Esophagus muscularis mucosa (tissue), 4 donors: ENCODE measurements at places on chromosomes 4 and X. TPM values are rescaled to one million over a fixed set of nuclear protein-coding genes. Genes with fewer than 3 reads are reported as not detected.

DNA sequence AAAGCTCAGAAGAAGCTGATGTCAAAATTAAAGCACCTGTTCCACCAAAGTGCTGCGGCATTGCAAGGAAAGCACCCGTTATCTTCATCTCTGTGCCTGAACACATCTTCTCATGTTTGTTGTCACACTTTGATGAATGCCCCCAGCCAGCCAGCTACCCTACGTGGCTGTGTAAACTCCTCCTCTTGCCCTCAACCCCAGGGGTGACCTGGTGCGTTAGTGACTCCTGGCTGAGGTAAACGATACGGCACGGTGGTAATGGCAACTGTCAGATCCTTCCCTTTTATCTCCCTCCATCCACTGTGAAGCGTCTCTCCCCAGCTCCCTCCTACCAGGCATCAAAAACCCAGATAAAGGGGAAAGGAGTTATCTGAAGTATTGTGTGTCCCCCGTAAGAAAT lies 90.6 kb upstream of the WWC2 start:
- DNase-seq = no peak
- no peak overlapping the region for H3K27ac ChIP-seq
- H3K4me1 ChIP-seq = no peaks in the 10 kb centered on the region
- H3K4me3 ChIP-seq = no peak overlapping the region
- H3K36me3 ChIP-seq = no peaks in the 10 kb centered on the region

DNA sequence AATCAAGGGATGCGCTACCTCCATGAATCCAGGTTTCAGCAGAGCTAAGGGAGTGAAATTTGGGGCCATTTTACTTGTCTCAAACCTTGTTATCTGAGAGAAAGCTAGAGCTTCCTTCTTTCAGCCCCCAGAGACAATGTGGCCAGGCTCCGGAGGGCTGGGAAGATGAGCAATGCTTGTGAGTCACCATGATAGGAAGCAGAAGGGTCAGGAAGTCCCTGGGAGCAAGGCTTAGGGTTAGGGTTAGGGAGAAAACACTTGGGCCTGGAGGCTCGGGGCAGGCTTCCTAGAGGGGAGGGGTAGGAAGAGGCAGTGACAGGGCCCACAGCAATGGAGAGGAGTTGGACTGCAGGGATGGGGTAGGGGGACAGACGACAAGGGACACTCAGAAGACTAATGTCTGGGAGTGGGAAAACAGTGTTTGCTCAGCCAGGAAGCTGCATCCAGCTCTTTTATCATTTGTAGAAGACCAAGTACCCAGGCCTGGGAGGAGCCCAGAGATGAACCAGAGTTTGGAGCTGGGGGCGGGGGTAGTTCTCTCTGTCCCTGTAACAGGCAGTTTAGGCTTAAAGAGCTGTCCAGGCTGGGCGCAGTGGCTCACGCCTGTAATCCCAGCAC lies 16.4 kb upstream of the PORCN start:
- DNase-seq = no peak
- no peaks in the 10 kb centered on the region for H3K4me1 ChIP-seq
- H3K27ac ChIP-seq = no peak overlapping the region
- H3K36me3 ChIP-seq = no peaks in the 10 kb centered on the region

Gene STPG2
- 0.26 TPM for total RNA-seq

DNA sequence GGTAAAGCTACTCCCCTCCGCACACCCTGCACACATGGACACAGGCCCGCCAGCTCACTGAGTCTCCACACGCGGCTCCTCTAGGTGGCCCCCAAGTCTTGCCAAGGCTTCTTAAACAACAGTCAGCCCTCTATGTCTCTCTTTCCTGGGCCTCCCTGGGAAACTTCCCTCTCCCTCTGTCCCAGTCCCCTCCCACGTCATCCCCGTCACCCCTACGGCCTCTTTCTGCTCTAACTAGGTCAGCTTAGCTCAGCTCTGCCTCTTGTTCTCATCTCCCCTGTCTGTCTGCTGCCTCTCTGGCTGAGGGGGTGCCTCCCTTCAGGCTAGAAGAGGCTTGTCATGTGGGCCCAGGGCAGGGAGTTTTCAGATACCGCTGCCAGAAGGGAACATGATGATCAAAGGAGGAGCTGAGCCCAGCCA lies 38.8 kb downstream of the SEPTIN6 start:
- H3K27ac ChIP-seq = peak overlapping the region; percentile 48
- H3K4me1 ChIP-seq = peaks cover 13% of the 10 kb centered on the region
- peaks cover 21% of the 10 kb centered on the region for H3K36me3 ChIP-seq
- H3K4me3 ChIP-seq = no peak overlapping the region
- no peaks in the 10 kb centered on the region for H3K27me3 ChIP-seq

Gene SYTL5
- total RNA-seq = not detected

DNA sequence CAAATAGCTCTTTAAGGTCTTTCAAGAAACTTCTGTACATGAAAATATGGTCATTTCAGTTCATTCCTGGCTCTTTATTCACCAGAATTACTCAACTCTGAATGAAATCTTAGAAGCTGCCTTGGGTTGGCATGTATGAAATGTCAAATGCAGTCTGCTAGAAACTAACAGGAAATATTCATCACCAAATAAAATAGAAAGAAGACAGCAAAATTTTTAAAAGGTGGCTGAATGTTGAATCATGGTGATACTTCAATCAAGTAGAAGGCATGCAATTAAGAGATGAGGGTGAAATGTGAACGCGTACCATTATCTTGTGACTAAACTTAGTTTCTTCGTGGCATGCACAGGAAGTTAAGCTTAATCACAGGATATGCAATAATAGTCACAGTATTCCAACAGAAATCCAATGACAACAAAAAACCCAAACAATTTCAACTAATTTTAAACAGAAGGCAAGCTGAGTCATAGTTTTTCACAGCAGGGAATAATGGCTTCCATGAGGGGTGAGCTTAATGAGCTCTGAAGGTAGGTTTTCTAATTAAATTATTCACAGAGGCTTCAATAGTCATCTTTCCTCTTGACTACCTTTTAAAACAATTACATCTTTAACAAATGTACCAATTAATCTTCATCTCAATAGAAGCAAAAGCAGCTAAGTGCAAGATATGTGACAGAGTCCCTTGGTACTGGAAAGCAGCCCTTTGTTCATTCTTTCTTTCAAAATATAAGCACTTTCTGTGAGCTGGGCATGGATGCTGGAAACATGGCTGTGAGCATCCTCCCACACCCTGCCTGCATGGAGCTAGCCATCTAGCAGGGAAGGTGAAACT lies 44.5 kb downstream of the SCFD2 start:
- H3K27me3 ChIP-seq = no peaks in the 10 kb centered on the region
- no peak overlapping the region for H3K4me3 ChIP-seq
- no peak for DNase-seq
- H3K36me3 ChIP-seq = no peaks in the 10 kb centered on the region

GRCh38 chr4:177281351-177281909 lies 28.2 kb upstream of the NEIL3 start:
- DNase-seq = no peak
- H3K27me3 ChIP-seq = no peaks in the 10 kb centered on the region
- H3K27ac ChIP-seq = no peak overlapping the region
- no peak overlapping the region for H3K4me3 ChIP-seq
- H3K36me3 ChIP-seq = no peaks in the 10 kb centered on the region

DNA sequence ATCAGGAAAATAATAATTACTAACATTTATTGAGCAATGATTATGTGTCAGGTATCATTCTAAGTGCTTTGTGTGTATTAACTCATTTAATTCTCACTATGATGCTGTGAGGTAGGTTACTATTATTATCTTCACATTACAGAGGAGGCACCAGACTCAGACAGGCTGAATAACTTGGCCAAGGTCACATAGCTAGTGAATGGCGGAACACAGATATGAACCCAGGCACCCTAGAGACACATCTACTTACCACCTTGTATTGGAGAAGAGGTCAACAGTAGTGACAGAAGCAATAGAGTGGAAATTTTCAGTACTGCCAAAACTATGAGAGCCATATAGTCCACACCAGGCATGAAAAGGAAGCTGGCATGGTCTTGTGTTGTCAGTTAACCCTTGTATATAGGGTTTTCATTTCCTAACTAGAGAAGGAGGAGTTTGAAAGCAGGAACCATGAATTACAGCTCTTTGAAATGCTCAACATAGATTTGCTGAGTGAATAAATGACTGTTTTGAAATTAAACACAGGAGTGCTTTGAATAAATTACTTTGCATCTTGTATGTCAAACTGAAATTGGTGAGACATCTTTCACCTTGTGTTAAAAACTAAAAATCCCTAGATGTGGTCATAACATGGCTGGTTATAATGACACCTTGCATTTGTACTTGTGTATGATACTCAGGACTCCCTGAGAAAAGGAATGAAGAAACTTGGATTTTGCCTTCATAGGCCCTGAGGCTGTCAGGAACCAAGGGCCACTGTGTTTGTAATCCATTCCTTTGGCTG lies 71.8 kb downstream of the RTL9 start:
- H3K27me3 ChIP-seq = peaks cover 6% of the 10 kb centered on the region
- DNase-seq = no peak
- no peak overlapping the region for H3K4me3 ChIP-seq
- no peak overlapping the region for H3K27ac ChIP-seq
- no peaks in the 10 kb centered on the region for H3K4me1 ChIP-seq
- H3K36me3 ChIP-seq = no peaks in the 10 kb centered on the region

DNA sequence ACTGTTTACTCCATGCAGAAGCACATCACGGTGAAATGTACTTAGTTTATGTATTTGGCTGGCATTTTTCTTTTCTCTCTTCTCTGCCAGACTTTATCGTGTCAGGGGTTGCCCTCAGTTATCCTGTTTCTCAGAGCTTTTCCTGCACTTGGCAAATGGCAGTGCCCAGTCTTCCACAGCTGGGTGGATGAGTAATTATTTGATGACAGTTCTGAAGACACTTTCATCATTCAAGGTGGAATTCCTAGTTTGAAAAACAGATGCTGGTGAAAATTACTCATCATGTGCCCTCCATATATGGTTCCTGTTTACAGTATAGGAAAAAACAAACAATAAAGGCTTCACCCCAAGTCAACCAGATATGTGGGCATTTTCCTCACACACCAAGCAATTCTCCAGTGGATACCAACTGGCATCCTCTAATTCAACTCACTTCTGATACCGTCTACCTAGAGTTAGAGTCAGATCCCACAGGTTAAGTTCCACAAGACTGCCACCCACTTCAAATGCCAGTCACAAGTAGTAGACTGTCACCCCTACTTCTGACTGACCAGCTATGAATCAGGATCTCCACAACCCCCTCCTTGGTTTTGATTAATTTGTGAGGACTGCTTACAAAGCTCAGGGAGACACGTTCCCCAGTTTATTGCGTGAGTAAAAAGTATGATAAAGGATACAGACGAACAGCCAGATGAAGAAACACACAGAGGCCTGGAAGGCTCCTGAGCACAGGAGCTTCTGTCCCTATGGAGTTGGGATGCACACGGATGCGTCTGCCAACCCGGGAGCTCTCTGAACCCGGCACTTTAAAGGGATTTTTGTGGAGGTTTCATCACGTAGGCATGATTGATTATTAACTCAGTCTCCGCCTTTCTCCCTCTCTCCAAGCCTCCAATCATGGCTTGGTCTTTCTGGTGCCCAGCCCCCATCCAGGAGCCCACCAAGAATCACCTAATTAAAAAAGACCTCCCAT lies 72.9 kb downstream of the CLDN34 start:
- no peak overlapping the region for H3K4me3 ChIP-seq
- no peaks in the 10 kb centered on the region for H3K27me3 ChIP-seq
- H3K27ac ChIP-seq = peak overlapping the region; percentile 34
- peaks cover 26% of the 10 kb centered on the region for H3K4me1 ChIP-seq
- H3K36me3 ChIP-seq = no peaks in the 10 kb centered on the region

GRCh38 chrX:84123585-84123984 lies 64.4 kb downstream of the RPS6KA6 start:
- no peak for DNase-seq
- H3K4me1 ChIP-seq = no peaks in the 10 kb centered on the region
- no peak overlapping the region for H3K27ac ChIP-seq
- H3K36me3 ChIP-seq = no peaks in the 10 kb centered on the region
